ENCODE measurements at places on chromosomes 3 and 15. TPM values are rescaled to one million over a fixed set of nuclear protein-coding genes. Genes with fewer than 3 reads are reported as not detected.

Gene NDN
- polyA plus RNA-seq, result 83.9 TPM

DNA sequence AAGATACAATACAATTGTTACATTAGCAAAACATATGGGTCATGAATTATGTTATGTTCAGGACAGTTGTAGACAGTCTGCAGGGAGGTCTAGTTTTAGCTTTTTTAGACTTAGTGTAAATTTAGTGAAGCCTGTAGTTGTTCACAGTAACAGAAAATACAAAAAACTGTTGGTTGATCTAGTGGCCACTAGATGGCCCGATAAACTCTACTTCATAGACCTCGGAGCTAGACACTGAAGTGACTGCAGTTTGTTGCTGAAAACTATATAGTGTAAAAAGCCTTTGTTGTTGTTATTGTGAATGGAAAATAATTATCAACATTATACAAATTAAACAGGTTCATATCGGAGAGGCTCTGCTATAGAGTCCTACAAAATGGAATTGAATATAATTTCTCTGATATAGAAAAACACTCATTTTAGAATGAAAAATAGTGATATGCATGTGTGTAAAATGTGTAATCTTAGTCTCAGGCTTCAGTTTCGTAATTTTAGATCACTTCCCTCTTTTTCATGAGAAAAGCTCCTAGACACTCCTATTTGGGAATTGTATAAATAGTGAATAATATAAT lies 18.3 kb downstream of the MAGEL2 start:
- DNase-seq, result no peak

DNA sequence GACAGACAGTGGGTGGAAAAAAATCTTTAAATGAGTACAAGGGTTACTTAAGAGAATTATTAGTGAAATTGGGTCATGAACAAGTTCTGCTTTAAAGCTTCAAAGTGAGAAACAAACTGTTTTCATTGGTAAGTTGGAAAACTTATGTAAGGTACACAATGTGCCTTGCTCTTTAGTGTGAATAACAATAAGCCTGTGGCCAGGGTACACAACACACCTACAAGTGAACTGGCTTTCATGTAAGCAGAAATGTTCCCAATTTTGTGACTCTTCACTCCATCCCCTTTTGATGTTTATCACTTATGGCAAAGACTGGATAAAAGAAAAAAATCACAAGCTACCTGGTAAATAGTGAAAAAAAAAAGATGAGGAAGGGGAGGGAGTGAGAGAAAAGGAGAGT lies 253.7 kb downstream of the ZBTB20 start:
- DNase-seq, result no peak

- no peak for DNase-seq
Measured at GRCh38 chr3:99586701-99587100, 51.7 kb upstream of the COL8A1 start.

GRCh38 chr3:61805510-61806080 lies 244.2 kb downstream of the PTPRG start:
- DNase-seq, result no peak
